Stimulated activated CD8-positive, alpha-beta memory T cell treated with anti-CD3 and anti-CD28 coated beads, Interleukin-15, amount 100 ng/mL, for 4 hours (primary cell): ENCODE measurements at places on chromosomes 4 and X.
A peak's percentile ranks its signal among the peaks of the same experiment; 100 is the strongest.

GRCh38 chr4:168871632-168872031 lies 138.4 kb downstream of the CBR4 start:
- no peak for DNase-seq

DNA sequence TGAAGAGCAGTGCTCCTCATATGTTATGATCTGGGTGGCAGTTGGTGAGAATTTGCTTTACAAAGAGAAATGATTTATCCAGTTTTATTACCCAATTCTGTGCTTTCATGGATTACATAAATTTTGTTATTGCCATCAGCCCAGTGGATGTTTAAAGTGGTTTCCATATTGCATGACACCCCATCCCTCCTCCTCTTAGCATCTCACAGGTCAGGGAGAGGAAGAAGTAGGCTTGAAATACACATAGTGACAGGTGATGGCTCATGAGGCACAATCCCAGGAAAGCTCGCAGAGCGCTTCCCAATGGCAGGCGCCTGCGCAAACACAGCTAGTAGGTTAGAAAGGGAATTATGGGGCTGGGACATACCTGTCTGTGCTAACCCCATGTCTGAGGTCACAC lies 47.7 kb upstream of the GATB start:
- DNase-seq, result no peak

DNA sequence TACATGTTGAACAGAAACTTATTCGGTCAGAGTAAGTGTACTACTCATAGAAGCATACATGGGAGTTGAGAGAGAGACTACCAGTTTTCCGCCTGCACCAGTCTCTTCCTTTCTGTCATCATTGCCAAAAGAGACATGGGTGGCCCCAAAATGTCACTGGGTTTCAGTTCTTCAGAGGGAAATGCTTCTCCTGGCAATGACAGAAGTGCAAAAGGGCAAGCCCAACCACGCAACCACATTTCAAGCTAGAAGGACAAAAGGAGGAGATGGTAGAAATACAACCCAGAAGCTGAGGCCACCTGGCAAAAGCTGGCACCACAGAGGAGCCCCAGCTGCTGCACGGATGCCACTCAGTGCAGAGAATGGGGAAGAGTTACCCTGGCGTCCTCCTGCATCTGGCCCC lies 320.1 kb downstream of the BCOR start:
- no peak for DNase-seq

DNA sequence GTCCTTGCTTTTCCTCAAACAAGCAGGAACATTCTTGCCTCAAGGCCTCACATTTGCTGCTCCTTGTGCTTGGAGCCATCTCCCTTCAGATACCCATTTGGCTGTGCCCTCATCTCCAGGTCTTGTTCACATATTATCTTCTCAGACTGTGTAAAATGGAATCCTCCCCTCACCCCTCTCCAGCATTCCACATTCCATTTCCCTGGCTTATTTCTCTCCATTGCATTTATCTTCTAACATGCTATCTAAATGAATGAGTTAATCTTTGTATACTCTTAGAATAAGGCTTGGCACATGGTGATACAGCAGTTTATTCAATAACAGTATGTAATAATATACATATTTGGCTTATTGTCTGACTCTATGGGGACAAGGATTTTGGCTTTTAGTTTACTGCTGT lies 8.8 kb upstream of the GALNT7 start:
- no peak for DNase-seq

- no peak for DNase-seq
Observed at GRCh38 chr4:41408859-41409593, 128.9 kb upstream of the LIMCH1 start.

- DNase-seq, result no peak
Observed at GRCh38 chr4:1777822-1778641, 15.1 kb upstream of the FGFR3 start.

DNA sequence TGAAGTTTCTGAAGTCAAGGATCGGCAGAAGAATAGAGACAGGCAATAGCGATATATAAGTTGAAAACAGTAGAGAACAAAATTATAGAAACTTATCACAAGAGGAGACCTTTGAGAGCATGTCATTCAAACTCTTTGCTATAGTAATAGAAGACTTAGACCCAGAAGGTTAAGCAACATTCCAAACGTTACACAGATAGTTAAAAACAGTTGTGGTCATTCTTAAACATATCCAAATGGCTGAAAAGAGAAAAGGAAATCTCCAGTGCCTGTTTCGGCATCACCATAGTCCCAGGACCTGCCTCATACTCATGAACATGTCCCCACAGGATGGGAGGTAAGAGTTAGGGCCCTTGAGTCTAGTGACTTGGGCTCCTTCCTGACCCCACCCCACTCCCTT lies 258.1 kb upstream of the NOCT start:
- DNase-seq, result no peak

DNA sequence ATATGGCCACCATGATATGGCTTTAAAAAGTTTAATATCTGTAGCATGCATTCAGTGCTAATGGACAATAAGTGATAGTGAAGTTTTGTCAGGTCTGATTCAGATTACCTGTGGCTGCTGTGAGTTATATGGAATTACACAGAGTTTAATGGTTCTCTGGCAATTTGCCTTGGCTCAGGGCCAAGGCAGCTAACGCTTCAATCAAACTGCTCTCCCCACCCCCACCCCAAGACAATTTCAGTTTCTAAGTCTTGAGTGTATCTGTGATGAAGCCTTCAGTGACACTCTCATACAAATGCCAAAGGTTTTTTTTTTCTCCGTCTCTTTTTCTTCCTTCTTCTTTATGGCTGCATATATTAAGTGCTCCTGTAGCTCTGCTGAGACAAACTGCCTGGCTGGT lies 106.6 kb downstream of the SHROOM4 start:
- no peak for DNase-seq

DNA sequence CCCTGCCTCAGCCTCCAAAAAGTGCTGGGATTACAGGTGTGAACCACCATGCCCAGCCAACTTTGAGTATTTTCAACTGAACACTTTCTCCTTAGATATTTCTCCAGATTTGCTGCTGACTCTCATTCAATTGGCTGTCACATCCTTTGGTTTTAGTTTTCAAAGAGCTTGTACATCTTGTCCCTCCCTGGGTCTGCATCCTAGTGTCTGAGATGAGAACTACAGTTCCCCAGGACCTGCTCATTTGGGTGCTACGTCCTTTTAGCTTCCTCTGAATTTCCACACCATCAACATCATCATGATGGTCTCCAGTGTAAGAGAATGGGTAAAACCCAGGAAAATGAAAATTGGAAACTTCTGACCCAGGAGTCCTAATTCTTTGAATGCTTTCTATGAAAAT lies 312.9 kb downstream of the NLGN4X start:
- no peak for DNase-seq

GRCh38 chr4:38062088-38062775 lies 102.0 kb downstream of the PTTG2 start:
- peak; percentile 32 for DNase-seq
